ENCODE measurements at places on chromosomes 7 and 10.

DNA sequence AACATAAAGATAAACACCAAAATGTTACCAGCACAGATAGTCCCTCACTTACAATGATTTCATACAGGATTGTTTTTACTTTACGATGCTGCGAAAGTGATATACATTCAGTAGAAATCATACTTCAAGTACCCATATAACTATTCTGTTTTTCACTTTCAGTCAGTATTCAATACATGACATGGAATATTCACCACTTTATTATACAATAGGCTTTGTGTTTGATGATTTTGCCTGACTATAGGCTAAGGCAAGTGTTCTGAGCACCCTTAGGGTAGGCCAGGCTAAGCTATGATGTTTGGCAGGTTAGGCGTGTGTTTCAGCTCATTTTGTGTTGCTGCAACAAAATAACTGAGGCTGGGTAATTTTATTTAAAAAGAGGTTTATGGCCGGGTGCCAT, 155.0 kb downstream of the RTKN2 start:
- DNase-seq: no peak

- no peak for DNase-seq
These were observed 100.9 kb downstream of the XRCC2 start for GRCh38 chr7:152574892-152575548.

GRCh38 chr10:74488907-74489306, 337.5 kb upstream of the KAT6B start:
- no peak for DNase-seq

- DNase-seq: no peak
These were observed 307.5 kb upstream of the ANKRD30A start for GRCh38 chr10:36817898-36818297.

Data from fibroblast of skin of back (primary cell).